Activated CD8-positive, alpha-beta memory T cell treated with anti-CD3 and anti-CD28 coated beads for 1 hour (primary cell): ENCODE measurements at places on chromosomes 13 and 19.

DNA sequence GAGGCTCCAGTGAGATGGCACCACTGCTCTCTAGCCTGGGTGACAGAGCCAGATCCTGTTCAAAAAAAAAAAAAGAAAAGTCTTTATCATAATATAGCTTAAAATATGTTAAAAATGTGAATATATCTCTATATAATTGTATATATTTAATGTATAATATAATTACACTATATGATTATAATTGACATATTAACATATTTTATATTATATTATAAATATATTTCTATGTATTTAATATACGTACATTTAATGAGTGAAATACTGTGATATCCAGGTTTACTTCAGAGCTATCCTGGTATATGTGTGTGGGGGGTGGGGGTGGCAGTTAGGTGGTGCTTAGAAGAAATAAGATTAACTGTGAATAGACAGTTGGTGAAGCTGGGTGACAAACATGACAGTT is 35.6 kb upstream of the SPRY2 start:
- DNase-seq = no peak

DNA sequence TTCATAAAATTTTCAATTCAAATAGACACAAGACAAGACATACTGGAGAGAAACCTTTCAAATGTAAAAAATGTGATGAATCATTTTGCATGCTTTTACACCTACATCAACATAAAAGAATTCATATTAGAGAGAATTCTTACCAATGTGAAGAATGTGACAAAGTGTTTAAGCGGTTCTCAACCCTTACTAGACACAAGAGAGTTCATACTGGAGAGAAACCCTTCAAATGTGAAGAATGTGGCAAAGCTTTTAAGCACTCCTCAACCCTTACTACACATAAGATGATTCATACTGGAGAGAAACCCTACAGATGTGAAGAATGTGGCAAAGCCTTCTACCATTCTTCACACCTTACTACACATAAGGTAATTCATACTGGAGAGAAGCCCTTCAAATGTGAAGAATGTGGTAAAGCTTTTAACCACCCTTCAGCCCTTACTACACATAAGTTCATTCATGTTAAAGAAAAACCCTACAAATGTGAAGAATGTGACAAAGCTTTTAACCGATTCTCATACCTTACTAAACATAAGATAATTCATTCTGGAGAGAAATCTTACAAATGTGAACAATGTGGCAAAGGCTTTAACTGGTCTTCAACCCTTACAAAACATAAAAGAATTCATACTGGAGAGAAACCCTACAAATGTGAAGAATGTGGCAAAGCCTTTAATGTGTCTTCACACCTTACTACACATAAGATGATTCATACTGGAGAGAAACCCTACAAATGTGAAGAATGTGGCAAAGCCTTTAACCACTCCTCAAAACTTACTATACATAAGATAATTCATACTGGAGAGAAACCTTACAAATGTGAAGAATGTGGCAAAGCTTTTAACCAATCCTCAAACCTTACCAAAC is 24.6 kb upstream of the ZNF431 start:
- no peak for DNase-seq

- DNase-seq = no peak
Observed at GRCh38 chr13:84249463-84249862, 367.2 kb upstream of the SLITRK1 start.

DNA sequence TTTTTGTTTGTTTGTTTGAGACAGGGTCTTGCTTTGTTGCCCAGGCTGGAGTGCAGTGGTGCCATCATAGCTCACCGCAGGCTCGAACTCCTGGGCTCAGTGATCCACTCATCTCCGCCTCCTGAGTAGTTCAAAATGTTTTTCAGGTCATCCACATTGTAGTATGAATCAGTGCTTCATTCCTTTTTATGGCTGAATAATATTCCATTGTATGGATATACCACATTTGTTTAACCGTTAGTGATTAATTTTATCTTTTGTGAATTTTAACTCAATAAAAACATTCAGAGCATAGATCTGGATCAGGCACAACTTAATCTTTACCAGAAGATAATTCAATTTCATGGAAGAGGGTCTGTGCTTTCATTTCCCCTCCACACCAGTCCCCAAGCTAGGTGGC is 47.7 kb downstream of the VAV1 start:
- DNase-seq = no peak

DNA sequence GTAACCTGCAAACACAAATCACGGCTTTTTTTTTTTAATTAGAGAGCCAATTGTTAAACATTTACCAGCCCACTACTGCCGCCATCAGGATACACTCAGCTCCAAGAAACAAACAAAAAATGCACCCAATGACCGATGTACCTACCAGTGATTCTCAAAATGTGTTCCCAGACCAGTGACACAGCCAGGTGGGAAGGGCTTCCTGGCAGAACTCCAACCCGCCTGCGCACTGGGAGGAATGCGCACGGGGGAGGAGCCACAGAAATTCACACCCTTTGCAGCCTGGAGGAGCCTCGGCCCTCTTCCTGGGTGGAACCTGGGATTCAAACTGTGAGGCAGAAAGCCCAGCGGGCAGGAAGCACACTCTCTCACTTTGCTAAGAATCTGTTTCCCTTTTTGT is 255.9 kb downstream of the TBC1D4 start:
- DNase-seq = no peak

DNA sequence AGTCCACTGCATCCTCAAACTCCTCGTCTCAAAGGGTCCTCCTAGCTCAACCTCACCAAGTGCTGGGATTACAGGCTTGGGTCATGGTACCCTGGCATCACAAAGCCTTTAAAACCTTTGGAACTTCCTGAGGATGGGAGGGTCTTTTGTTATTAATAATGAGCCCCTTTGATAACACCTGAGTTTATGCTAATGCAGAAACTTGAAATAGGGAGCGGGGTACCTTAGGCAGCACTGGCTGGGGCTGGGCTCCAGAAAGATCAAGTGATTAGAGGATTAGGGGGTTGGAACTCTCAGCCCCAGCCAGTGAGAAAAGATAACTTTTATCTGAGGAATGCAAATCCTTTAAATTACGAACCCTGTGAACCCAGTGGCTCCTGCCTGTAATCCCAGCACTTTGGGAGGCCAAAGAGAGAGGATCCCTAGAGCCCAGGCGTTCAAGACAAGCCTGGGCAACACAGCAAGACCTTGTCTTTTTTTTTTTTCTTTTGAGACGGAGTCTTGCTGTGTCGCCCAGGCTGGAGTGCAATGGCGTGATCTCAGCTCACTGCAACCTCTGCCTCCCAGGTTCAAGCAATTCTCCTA is 9.3 kb upstream of the PSPC1 start:
- DNase-seq = no peak

DNA sequence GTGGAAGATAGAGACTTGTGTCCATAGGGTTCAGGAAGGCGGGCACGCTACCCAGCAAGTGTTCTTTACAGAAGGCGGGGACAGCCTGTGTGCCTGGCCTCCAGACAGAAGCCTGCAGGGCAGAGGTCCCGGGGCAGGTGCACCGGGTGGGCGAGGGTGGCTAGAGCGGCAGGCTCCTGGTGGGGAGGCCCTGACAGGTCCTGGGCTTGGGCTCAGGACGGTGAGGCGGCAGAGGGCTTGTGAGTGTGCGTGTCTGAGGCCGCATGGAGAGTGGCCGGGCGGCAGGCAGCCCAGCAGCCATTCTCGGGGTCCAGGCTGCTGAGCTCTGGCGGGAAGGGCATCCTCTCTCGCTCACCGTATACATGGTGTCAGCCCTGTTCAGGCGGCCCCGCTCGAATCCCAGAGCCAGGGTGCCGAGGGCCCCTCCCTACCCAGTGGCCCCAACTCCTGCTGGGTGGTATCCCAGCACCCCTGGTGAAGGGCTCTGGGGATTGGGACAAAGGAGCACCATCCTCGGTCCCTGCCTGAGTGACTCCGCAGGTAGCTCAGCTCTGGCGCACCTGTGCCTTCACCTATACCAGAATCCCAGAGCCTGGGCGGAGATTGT is 3.0 kb upstream of the AMH start:
- no peak for DNase-seq

DNA sequence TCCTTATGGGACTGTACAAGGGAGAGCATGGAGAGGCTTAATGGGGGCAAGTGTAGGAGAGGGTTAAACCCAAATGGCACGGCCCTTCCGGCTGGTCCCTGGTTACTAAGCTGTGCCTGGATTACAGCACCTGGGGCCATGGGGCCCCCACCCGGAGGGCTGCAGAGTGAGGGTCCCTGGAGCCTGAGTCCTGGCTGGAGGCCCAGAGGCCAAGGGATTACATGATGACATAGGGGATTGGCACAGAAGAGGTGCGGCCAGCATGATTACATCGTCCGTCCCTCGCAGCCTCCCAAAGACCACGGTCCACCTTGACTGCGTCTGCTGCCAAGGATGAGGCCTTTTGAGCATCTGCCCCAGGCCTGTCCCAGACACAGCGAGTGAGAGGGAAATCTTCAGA is 149.4 kb downstream of the URI1 start:
- no peak for DNase-seq

- DNase-seq = no peak
Observed at GRCh38 chr19:5342573-5343201, 2.1 kb upstream of the PTPRS start.

- DNase-seq = no peak
Observed at GRCh38 chr19:48244281-48244680, 11.4 kb downstream of the CARD8 start.

- DNase-seq = no peak
Observed at GRCh38 chr13:74145249-74145975, 11.2 kb upstream of the KLF12 start.

GRCh38 chr13:59261928-59262488 is 901.7 kb downstream of the DIAPH3 start:
- DNase-seq = no peak

GRCh38 chr13:50645092-50645491 is 198.4 kb downstream of the DLEU7 start:
- DNase-seq = no peak

DNA sequence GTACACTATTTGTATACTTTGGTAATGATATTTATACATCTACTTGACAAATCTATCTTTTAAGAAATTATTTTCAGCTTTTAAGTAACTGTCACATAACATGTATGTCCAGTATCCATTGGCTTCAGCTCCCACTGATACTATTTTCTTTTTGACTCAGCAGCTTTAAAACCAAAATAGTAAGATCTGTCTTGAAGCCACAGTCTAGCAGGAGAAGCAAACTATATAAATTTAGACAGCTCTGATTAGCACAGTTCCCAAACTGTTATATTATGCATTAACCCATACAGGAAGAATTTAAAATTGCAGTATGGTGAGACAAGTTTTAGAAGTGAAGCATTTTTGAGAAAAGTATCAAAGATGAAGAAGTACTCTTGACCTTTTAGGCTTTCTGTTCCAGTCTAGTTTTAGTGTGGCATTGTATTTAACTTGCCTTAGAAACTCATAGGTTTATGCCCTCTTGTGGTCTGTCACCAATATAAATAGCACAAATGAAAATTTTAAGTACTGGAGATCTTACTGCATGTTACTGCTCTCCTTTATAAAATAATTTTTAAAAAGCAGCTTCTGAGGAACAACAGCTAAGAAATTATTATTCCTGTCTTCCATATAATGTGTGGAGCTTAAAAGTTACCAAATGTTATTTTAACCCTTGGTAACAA is 24.7 kb downstream of the URI1 start:
- no peak for DNase-seq

GRCh38 chr13:102945324-102945815 is 99.5 kb downstream of the ERCC5 start:
- DNase-seq = no peak
